ENCODE measurements at places on chromosomes 7 and 10.

DNA sequence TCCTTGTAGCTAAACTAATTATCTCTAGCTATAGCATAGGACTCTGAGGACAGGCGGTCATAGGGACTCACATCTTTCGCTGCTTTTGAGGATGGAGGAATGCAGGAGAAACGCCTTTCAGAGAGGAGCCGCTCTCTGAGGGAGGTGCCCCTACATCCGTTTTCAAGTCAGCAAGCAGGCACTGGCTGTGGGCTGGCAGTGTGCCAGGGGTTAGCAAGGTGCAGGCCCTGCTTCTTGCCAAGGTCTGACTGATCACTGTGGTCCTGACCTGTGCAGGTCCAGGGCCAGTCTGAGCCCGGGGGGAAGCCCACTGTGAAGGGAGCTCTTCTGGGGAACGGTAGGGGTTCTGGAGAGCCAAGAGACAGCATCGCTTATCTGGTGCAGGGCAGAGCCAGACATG, 89.4 kb downstream of the SH3PXD2A start:
- DNase-seq = no peak

- DNase-seq = no peak
Observed at GRCh38 chr7:6477318-6477660, 29.5 kb upstream of the DAGLB start.

GRCh38 chr10:73858013-73858708, 16.2 kb downstream of the CAMK2G start:
- DNase-seq = no peak

- no peak for DNase-seq
Observed at GRCh38 chr10:60955957-60956425, 12.0 kb upstream of the RHOBTB1 start.

- no peak for DNase-seq
Observed at GRCh38 chr7:148852272-148852671, 31.8 kb downstream of the EZH2 start.

- DNase-seq = no peak
Observed at GRCh38 chr7:80804589-80804988, 114.3 kb downstream of the SEMA3C start.

DNA sequence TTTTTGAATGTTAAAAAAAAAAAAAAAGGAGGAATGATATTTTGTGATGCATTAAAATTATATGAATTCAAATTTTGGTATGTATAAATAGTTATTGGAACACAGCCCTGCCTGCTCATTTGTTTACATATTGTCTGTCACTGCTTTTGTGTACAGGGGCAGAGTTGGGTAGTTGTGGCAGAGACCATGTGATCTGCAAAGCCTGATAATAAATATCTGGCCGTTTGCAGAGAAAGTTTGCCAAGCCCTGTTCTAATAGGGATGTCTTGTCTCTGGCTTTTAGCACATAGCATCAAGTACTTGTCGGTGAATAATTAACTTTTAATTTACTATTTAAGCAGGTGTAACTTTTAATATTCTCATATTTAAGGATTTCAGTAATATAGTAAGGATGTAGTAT, 19.8 kb downstream of the TSPAN13 start:
- DNase-seq = no peak
